ENCODE measurements at places on chromosomes 11 and 22.
A peak's percentile ranks its signal among the peaks of the same experiment; 100 is the strongest.

GRCh38 chr11:114201219-114201618, 95.0 kb upstream of the NNMT start:
- no peak for DNase-seq

DNA sequence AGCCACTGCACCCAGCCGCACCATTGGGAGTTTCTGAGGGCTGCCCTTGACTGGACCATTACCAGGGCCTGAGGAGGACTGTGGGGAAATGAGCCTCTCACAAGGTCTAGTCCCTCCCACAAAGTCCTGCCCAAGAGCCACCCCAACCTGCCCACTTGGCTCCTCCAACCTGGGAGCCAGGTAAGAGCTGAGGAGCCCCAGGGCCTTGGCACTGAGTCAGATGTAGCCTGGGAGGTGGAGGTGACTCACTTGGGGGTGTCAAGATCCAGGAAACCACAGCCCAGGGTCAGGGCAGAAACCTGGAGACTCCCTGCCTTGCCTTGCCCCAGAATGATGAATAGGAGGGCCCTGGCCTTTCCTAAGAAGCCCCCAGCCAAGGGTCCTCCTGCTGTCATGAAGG, 25.8 kb upstream of the P2RY2 start:
- no peak for DNase-seq

DNA sequence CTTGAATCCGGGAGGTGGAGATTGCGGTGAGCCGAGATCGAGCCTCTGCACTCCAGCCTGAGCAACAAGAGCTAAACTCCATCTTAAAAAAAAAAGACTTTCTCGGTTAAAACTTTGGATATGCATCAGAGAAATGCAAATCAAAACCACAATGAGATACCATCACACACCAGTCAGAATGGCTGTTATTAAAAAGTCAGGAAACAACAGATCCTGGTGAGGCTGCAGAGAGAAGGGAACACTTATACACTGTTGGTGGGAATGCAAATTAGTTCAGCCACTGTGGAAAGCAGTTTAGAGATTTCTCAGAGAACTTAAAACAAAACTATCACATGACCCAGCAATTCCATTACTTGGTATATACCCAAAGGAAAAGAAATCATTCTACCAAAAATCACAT, 619.4 kb upstream of the KIRREL3 start:
- no peak for DNase-seq

DNA sequence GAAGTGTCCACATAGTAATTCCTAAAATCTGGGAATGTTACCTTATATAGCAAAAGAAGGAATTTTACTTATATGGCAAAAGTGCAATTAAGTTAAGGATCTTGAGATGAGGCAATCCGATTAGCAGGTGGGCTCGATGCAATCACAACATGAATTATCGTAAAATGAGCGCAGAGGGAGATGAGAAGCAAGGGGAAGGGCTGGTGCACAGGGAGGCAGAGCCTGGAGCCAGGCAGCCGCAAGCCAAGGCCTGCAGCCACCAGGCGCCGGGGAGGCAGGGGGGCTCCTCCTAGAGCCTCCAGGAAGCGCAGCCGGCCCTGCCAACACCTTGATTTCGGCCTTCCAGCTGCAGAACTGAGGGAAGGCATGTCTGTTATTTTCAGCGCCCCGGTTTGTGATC, 85.7 kb downstream of the CELSR1 start:
- DNase-seq = no peak

DNA sequence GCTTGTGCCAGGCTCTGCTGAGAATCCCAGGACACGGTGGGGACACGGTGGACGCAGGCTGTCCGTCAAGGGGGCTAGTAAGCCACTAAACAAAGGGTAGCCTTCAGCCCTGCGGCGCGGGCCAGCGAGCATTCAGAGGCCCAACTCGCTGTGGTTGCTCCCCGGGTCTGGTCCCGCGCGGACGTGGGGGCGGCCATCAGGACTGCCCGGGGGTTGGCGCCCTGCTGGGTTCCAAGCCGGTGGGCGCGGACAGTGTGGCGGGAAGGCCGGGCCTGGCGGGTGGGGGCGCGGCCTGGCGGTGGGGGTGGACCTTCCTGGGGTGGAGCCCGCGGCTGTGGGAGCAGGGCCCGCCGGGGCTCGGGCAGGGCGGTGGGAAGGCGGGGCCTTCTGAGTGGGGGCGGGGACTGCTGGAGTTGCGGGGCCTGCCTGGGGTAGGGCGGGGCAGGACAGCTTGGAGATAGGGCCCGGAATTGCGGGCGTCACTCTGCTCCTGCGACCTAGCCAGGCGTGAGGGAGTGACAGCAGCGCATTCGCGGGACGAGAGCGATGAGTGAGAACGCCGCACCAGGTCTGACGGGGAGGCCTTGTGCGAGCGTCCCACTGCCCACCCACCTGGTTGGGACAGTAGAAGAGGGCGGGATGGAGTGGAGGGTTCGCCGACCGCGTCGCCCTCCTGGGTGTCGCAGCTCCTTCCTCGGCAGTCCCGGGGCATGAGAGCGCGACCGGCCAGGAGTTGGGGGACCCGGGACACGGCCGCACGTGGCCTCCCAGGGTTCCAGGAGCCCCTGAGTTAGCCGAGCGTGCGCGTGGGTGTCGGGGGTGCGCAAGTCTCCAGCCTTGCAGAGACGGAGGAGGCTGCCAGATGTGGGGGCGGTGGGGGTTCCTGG, at the start of gene SERHL2:
SERHL2 (plus strand) TSS at position 482 of the 887 bp plus-strand sequence; CDS start at position 547, 65 bp downstream.
- DNase-seq = peak; percentile 52

DNA sequence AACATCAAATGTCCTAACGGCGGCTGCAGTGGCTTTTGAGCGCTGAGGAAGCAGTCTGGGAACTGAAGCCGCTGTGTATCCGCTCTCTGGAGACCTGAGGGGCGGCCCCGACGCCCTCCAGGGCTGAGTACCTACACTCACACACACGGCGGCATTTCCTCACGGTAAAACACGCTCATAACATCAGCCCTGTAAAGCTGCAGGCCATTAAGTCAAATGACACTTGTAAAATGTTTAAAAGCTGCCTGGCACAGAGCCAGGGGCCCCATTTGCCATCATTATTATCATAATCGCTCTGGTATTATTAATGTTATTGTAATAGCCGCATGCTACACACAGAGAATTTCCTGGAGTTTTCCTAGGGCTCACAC, 5.1 kb downstream of the CARS1 start:
- peak; percentile 23 for DNase-seq

GRCh38 chr11:128693416-128693712, 508 bp upstream of the FLI1 start:
- DNase-seq = no peak

DNA sequence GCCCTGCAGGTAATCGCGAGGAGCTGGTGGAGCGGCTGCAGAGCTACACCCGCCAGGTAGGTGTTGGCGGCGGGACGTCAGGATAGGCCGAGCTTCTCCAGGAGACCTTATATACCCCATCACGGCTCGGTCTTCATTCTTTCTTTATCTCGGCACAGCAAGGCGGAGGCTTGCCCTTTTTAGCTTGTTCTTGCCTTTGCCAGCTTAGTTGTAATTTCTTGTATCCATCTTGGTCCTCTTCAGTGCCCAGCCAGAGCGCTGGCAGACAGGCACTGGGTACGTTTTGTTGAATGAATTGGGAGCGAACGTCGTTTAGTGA, 459 bp downstream of the SF3B2 start:
- DNase-seq = no peak

DNA sequence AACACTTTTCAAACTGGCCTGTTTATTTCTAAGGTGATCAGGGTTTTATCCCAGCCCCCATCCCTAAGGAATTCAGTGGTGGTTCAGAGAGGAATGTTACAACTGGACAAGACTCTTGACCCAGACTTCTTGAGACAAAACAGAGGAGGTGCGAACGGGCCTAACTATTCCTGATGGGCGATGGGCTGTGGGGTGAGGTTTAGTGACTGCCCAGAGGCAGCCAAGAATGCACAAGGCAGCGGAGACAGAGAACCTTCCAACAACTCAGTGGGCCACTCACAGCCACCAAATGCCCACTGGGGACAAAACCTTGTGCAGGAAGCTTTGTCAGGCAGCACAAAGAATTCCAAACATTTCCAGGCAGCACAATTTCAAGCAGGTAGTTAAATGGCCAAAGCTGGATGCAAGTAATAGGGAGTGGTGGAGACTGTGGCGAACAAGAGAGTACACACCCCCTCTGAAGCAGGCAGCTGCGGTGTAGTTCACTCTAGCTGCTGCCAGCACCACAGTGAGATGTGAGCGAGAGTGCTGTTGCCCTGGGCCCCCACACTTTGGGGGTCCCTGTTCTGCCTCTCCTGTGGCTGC, 29.2 kb downstream of the SCUBE1 start:
- DNase-seq = no peak

- DNase-seq = no peak
These were observed 416.5 kb downstream of the TMEM135 start for GRCh38 chr11:87454241-87454640.

DNA sequence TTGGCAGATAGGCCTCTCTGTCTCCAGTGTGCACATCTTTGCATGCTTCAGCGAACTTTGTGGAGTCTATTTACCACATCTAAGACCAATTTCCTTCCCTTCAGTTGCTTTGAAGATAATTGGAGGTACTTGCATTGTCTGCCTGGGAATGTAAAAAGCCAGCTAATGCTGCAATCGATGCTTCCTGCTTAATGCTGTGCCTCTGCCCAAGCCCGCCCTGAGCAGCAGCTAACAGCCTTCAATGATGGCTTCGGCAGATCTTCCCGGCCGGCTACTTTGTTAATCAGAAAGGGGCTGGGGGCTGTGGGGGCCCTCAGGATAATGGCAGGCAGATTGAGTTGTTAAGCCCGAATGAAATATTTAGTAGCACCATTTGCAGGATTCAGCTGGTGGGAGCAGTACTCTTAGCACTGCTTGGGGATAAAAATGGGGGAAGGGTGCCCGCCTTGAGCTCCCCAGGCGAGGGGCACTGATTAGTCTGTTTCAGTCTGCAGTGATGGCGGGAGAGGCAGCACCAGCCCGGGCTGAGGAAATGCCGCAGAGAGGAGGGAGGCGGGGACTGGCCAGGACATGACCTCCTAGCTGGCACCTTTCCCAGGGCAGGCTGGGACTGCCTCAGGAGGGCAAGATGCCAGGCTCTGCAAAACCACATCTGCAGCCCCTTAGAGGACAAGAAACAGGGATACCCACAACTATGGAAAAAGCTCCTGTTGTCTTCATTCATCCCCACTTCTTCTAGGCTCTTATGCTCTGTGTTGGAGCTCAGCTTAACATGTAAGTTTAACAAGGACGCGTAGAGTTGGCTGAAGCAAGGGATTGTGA, 460.0 kb downstream of the BUD13 start:
- peak; percentile 84 for DNase-seq

- no peak for DNase-seq
These were observed 724.3 kb downstream of the TBC1D22A start for GRCh38 chr22:47486569-47487312.

DNA sequence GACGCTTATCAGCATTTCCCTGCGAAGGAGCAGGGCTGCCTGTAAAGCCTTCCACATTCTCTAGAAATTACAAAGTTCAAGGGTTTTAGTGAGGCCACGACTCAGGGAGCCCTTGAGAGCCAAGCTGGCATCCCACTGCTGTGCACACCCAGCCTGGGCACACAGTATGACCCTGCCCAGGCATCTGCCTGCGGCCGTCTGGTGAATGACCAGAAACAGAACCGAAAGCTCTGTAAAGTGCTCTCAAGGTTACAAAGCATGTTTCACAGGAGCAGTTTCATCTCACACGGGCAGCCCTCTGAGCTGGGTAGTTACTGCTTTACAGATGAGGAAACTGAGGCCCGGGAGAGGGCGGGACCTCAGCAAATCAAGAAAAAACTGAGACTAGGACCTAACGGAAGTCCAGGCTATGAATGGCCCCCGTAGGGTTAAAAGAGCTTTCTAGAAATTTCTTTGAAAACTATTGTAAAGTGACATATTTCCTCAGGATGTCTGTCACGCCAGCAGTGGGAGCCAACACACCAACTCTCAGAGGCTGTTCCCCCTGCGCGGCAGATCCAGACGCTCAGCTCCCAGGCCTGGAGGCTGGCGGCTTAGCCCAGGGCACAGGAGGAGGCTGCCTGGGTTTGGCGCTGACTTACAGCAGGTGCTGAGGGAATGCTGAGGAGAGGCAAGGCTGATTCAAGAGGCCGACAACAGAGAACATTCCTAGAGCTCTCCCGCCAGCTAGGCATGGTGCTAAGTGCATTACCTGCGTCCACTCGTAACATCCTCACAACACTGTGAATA, 7.7 kb upstream of the TCF20 start:
- DNase-seq = no peak

DNA sequence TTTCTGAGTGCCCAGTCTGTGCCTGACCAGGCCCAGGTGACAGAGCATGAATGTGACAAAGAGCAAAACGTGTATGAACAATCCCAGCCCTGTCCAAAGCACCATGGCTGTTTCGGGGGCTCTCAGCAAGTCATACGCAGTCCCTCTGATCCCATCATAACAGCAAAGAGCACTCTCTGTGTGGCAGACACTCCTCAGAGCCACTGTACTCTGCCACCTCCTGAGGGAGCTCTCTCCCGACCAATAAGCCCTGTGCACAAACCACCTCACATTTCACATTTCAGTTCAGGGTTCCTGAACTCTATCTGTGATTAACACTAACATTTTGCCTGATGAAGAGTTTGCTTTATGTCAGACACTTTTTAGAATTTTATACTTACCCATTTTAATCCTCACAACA, 6.6 kb downstream of the DGCR2 start:
- DNase-seq = no peak

DNA sequence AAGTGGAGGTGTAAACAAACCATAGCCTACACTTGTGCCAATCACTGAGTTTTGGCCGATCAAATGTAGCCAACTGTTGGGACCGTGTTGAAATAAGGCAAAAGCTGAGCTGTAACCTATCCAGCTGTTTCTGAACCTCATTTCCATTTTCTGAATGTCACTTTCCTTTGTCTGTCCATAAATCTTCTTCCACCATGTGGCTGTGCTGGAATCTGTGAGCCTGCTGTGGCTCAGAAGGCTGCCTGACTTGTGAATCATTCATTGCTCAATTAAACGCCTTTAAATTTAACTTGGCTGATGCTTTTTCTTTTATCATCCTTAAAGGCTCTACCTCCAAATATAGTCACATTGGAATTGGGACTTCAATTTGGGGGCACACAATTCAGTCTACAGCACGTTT, 203.1 kb upstream of the MPPED2 start:
- no peak for DNase-seq

DNA sequence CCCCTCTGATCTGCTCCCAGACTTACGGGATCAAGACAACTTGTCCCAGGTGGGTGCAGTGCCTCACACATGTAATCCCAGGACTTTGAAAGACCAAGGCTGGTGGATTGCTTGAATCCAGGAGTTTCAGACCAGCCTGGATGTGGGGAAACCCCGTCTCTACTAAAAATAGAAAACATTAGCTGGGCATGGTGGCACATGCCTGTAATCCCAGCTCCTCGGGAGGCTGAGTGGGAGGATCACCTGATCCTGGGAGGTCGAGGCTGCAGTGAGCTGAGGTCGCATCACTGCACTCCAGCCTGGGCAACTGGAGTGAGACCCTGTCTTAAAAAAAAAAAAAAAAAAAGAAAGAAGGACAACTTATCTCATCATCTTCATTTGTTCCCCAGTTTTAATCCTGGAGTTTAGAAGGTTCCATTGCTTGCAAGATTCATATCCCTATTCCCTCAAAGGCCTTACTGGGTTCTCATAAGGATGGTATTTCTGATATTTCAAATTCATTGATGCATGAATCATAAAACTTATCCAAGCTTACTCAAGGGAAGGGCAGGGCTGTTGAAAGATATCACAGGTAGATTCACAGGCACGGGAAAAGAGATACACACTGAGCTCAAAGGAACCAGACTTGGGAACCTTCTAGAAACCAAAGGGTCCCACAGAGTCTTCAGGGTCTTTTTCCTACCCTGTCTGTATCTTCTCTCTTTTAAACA, 14.6 kb downstream of the ENDOD1 start:
- no peak for DNase-seq

Data from NCI-H774 (cell line).